ENCODE measurements at places on chromosomes 16 and 17.
A peak's percentile ranks its signal among the peaks of the same experiment; 100 is the strongest.

GRCh38 chr17:46910179-46910927, 12.6 kb upstream of the GOSR2 start:
- no peak for DNase-seq

- no peak for DNase-seq
Measured at GRCh38 chr17:71003736-71004135, 834.4 kb downstream of the KCNJ2 start.

- DNase-seq, result peak; percentile 32
Measured at GRCh38 chr16:27822996-27823395, 240.5 kb downstream of the GSG1L start.

DNA sequence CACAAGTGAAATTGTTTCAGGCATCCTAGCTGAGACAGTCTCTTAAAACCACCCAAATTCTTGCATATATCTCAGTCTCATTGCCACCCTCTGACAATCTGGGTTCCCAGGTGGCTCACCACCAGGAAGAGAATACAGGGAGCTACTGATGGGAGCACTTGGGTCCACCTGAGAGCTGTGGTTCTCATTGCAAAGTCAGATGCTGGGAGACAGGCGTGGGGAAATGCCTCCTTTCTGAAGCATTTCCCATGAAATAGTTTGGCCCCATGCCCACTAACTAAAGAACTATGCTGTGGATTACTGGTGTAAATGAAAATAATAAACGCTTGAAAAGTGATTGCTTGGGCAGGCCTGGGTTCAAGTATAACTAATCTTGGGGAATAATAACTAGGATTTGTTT, 70.3 kb downstream of the CMC2 start:
- DNase-seq, result no peak

- DNase-seq, result no peak
Measured at GRCh38 chr17:65222214-65222738, 85.1 kb downstream of the RGS9 start.

- no peak for DNase-seq
Measured at GRCh38 chr16:19645557-19645981, 72.5 kb downstream of the KNOP1 start.

- no peak for DNase-seq
Measured at GRCh38 chr16:68469796-68470460, 21.6 kb upstream of the SMPD3 start.

- DNase-seq, result no peak
Measured at GRCh38 chr16:9913604-9914326, 268.5 kb downstream of the GRIN2A start.

DNA sequence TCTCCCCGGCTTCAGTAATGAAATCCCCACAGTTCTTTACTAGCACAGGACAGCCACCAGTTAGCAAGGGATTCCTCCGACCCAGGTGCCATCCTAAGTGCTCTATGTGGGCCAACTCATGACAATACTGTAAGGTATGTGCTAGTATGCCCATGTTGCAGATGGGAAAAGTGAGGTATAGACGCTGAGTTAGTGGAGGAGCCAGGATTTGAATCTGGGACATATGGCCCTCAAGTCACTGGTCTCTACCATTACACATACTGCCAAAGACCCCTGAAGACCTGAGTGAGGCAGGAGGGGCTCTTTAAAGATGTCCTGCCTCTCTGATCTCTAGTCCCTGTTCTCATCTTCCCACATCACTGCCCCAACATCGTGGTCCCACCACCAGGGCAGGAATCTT, 36.2 kb upstream of the MRPS23 start:
- no peak for DNase-seq

DNA sequence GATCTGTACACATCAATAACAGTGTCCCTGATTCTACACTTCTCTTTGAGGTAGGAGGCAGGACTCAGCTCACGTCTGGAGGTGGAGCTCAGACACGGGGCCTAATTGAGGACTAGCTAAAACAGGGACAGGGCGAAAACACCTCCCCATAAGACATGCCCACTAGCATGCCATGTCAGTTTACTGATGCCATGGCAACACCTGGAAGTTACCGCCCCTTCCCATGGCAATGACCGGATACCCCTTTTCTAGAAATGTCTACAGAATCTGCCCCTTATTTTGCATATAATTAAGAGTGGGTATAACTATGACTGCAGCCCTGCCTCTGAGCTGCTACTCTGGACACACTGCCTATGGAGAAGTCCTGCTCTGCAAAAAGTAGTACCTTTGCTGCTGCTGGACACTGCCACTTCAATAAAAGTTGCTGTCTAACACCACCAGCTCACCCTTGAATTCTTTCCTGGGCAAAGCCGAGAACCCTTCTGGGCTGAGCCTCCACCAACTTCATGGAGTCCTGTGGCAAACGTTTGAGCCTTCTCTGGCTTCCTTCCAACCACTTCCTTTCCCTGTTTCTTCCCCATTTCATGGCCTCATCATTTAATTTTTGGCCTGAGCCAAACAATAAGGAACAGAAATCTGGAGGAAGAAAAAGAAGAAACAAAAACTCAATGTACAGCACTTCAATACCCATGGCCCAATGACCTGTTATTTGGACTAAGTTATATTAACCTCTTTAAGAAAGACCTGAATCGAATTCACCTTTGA, 21.0 kb downstream of the PHB1 start:
- no peak for DNase-seq

DNA sequence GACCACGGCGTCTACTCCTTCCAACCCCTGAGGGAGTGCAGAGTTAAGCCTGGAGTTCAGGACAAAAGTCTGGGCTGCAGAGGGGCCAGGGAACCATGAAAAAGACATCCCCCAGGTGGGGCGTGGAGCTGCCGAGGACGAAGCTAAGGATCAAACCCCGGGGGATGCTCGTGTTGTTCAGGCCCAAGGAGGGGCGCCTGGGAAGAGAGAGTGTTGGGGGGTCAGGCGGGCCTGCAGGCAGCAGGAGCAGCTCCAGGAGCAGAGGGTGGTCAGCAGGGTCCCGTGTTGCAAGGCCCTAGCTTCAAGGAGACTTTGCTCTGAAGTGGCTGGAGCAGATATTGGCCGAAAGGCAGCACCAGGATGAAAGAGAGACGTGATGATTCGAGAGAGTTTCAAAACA, 26.7 kb downstream of the NECAB2 start:
- DNase-seq, result no peak

GRCh38 chr17:79657036-79657435, 46.2 kb upstream of the RBFOX3 start:
- DNase-seq, result no peak

- DNase-seq, result no peak
Measured at GRCh38 chr16:4313563-4314531, 2.0 kb upstream of the GLIS2 start.

DNA sequence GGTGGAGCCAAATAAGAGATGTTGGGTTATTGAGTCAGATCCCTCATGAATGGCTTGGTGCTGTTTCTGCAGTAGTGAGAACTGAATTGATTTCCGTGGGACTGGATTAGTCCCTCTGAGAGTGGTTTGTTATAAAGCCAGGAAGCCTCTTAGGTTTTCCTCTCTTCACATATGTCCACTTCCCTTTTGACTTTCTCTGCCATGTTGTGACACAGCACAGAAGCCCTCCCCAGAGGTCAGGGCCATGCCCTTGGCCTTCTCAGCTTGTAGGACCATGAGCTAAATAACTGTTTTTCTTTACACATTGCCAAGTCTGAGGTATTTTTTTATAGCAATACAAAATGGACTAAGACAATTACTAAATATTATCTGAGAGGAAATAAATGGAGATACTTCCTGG, 10.3 kb upstream of the HAPSTR1 start:
- DNase-seq, result no peak
